ENCODE measurements at places on chromosomes 3 and 15. TPM values are rescaled to one million over a fixed set of nuclear protein-coding genes. Genes with fewer than 3 reads are reported as not detected.

DNA sequence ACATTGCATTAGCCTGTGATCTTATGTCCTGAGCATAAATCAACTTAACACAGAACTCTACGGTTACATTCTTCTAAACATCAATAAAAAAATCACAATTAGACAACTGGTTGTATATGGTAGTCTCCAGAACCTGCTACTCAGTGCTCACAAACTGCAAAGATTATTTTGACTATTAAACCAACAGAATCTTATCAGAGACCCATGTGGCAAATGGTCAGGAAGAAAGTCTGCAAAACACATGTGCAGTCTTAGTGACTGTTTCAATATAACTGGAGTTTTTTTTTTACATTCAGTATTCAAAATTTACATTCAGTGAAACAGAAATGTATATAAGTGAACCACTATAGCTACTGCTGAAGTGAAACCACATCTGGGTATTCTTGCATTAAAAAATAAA is 27.3 kb upstream of the PYGO1 start:
- no peak for DNase-seq

- no peak for DNase-seq
Measured at GRCh38 chr15:73758461-73758860, 5.3 kb upstream of the INSYN1 start.

DNA sequence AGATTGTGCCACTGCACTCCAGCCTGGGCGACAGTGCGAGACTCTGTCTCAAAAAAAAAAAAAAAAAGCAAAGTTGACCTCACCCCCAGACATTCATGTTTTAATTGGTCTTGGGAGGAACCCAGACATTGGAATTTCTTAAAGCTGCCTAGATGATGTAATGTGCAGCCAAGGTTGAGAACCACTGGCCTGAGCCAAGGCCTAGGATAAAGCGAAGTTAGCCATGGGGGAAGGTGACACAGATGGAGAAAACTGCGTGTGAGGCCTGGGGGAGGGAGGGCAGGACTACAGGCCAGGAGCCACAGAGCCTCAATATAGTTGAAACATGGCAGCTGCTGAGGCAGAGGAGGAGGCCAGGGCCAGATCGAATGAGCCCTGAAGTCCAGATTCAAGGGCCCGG is 21.0 kb downstream of the GLB1 start:
- no peak for DNase-seq

GRCh38 chr3:60000311-60001105 is 950.7 kb upstream of the CFAP20DC start:
- no peak for DNase-seq

DNA sequence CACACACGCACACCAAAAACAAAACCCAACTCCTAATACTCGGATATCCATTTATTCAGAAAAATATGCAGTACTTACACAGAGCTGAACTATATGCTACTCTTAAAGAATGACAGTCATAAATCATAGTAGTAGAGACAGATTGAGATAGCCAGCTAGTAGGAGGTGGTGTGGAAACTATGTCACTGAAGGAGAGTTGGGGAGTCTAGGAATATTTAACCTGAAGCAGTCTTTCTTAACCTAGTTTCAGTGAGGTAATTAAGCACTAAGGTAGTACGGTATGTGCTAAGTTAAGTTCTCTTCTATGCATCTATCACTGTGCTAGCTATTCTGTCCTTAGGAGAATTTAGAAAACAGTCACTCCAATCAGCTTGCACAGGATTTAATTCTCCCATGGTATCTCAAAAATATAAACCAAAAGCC is 54.2 kb downstream of the ANKRD28 start:
- no peak for DNase-seq

DNA sequence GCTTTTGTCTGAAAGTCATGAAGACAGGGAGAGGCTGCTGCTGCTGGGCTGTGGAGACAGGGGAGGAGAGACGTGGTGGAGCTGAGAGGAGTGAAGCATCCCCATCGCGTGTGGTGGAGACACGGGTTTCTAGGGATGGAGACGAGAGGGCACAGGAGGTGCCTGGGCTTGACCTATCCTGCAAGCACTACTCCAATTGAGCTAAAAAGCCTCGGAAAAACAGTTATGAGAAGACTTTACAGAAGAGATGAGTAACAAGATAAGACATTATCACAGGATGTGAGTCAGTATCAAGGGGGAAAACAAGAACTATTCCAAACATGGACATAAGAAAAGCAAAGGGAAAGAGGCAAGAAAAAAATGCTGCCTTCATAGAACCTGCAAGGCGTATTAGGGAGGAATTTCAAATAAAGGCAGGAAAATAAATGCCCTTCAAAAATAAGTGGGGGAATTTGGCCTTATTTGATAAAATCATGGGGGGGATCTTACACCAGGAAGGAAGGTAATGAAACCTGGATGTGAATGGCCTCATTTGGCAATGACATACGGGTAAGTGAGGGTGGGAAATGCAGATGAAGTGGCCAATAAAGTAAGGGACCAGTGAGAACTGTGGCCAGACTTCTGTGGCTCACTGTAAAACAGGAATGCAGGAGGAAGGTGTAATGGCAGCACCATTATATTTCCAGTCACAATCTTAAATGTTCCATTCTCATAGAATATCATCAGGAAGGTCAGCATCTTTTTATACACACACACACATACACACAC is 97.9 kb downstream of the PLD1 start:
- DNase-seq = no peak

DNA sequence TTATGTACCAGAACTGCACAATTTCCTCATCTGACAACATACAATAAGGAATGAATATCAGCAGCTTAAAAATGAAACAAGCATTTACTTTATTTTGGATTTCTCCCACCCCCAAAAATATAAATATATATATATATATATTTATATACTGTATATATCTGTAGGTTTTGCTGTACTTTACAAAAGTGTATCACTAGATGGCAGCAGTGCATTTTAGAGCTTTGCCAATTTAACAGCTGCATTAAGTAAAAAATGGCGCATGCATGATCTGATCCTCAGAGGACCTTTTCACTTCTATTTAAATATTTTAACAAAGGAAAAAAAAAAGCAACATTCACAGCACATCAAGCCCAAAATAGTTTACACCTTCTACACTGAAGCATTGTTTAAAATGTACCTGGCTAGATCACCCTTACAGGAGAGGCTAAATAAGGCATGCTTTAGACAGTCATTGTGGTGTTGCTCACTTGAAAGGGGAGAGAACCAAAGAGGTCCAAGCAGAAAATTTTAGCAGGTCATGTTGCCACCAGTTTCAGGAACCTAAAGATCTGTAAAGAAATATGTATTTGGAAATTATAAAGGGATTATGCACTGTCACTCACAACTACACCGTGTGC is 72.6 kb downstream of the NPTN start:
- peak; percentile 77 for DNase-seq

DNA sequence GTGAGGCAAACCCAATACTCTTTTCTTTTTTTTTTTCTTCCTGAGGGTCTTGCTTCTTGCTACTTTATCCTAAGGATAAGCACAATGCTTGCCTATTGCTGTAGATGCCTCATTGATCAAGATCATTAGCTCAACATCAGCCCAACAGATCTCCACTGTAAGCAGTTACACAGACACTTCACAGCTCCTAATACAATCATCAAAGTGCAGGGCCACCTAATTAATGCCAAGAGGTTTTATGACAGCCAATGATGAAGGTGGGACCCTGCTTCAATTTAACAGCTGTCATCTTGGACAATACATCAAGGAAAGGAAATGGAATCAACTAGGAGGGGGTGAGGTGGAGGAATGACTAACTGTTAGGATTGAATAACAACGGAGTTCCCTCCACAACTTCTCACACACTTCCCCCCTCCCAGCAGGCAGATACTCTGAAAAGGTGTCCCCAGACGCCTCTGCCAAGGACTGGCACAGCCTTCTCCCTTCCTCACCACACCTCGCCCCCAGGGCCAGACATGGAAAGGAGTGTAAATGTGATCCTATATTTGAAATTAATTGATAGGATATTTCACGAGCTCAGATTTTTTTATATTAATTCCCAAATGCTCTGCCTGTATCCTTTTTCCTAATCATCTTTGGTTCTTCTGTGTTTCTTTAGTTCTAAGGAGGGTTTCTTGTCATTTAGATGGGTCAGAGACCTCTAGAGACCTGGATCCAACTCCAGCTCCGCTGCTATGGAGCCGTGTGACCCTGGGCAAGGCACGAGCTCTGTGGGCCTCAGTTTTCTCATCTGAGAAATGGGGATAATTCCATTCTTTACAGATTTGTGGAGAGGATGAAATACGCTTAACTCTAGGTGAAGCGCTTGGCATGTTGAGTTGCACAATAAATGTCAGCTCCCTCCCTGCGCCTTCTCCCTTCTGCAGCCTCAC is 1.2 kb downstream of the DCLK3 start:
- no peak for DNase-seq

- DNase-seq = no peak
Measured at GRCh38 chr3:190194506-190194905, 73.8 kb upstream of the P3H2 start.

- DNase-seq = no peak
Measured at GRCh38 chr3:151969026-151969642, 95.7 kb downstream of the SUCNR1 start.

DNA sequence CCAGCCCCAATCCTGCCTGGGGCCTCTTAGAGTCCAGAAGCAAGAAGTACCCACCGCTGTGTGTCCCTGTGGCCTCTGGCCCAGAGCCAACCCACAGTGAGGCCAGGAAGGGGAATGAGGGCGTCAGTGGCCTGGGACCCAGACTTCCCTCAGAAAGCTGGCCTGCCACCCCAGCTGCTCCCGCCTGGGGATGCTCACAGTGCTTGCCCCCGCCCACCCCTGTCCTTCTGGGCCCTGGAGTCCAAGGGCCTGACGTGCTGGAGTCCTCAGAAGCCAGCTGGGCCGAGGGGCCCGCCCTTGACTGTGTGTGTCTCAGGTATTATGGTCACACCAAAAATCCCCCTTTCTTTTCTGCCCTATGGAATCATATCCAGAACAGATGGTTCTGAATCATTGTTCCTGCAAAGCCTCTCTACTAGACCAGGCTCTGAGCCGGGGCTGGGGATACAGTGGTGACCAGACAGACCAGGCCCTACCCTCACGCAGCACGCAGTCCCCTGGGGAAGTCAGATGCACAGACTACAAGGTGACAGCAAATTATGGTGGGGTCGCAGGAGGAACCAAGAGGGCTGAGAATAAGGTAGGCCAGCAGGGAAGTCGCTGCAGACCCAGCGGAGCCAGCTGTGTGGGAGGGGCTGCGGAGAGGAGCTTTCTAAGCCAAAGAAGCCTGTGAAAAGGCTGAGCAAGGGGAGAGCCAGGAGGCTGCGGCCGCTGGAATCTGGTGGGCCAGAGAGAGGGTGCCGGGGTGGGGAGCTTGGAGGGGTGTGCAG is 99.1 kb downstream of the VGLL4 start:
- no peak for DNase-seq

DNA sequence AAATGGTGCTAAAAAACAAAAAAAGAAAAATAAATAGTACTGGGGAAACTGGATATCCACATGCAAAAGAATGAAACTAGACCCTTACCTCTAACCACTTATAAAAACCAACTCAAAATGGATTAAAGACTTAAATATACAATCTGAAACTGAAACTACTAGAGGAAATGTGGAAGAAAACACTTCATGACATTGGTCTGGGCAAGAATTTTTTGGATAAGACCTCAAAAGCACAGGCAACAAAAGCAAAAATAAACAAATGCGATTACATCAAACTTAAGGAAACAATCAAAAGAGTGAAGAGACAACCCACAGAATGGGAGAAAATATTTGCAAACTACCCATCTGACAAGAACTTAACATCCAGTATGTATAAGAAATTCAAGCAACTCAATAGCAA is 6.4 kb downstream of the IFT57 start:
- DNase-seq = no peak

DNA sequence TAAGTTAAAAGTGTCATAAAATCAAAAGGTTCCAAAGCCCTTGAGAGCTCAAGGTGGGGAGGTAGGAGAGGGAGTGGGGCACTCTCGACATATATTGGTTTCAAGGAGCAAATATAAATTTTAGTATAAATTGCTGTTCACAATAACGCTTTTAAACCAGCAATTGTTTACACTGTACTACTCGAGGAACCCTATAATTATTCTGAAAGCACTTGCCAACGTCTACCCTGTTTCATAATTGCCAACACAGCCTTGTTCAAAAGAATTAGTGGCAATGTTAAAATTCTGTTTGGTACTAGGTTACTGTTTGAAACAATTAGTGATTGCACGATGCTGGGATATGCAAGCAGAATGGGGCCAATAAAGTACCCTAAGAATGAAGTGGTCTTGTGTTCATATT is 76.3 kb upstream of the ICE2 start:
- DNase-seq = no peak

DNA sequence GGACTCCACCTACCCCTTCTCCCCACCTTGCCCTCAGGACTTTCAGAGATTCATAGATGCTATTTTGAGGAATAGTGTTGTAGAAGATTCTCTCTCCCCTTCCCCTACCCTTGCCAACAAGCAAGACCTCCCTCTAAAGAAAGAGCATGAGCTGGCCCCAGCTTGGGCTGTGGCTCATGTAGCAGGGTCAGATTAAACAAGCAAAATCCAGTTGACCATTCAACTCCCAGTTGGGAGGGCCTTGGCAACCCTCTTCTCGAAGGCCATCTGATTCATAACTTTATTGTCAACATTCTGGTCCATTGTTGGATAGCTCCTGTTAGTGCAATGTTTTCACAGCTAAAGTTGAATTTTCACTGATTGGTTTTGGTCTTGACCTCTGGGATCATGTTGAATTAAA is 41.1 kb downstream of the TNFAIP8L3 start:
- no peak for DNase-seq

- DNase-seq = peak; percentile 79
Measured at GRCh38 chr3:14410503-14411165, 8.2 kb downstream of the SLC6A6 start.

DNA sequence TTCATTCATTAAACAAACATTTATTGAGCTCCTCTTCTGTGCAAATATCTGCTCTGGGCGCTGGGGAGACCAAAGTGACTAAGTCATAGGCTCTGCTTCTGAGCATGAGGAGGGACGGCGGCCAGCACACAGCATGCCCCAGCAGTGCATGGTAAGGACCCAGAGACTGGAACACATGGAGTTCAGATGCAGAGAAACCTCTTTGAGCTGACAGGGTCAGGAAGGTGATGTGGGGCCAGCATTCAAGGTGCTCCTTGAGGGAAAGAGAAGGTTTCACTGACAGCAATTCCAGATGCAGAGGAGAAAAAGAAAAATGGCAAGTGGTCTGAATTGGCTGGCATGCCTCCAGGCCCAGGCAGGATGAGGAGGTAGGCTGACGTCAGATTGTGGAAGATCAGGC is 234.5 kb downstream of the UACA start:
- DNase-seq = no peak

Gene CASR
- total RNA-seq = not detected

Gene PCNP
- 69.9 TPM for total RNA-seq

Gene RNU5B-1
- not detected for total RNA-seq

Gene GOLGA6L7
- not detected for total RNA-seq
